ENCODE measurements at places on chromosomes 11 and 22.

GRCh38 chr11:70663815-70664214 is 265.5 kb downstream of the CTTN start:
- no peak for DNase-seq

- no peak for DNase-seq
These were observed 44.6 kb upstream of the ZBED5 start for GRCh38 chr11:10902301-10903063.

- DNase-seq, result no peak
These were observed 98.9 kb downstream of the PGR start for GRCh38 chr11:101030692-101031091.

GRCh38 chr11:118006153-118006534 is 19.9 kb downstream of the IL10RA start:
- no peak for DNase-seq

DNA sequence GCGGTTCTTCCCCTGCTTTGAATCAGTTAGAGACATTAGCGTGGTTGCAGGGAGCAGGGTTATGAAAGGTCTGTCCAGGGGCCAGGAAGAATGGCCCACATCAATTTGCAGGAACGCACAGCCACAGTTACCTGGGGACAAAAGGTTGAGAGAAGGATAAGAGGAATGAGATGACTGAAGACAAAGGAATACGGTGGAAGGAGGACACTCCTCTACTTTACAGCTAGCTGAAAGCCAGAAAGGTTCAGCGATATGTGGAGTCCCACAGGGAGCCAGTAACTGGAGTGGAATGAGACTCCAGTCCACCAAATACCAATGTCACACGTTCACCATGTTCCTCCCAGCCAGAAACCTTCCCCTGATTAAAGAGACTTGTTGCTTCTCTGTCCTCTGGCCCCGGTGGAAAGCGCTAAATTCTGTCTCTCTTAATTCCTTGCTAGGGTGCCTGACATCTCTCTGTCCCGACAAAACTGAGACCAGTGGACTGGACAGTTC is 10.7 kb downstream of the XNDC1N start:
- DNase-seq, result no peak

DNA sequence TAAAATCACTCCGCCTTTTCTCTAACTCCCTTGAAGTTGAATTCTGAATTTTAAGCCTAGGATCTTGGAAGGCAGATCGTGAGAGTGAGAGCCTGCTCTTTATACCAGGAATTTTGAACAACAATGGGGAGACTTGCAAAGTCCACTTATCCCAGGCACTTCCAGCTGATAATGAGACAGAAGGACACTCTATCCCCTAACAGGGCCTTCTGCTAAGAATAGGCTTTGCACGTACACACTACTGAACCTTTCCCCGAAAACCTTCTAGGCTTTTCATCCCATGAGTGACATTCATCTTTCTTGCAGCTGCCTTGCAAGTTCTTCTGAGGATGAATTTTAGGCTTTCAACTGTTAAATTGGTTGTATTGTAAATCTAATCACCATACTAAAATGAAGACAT is 44.0 kb upstream of the WT1 start:
- DNase-seq, result no peak

DNA sequence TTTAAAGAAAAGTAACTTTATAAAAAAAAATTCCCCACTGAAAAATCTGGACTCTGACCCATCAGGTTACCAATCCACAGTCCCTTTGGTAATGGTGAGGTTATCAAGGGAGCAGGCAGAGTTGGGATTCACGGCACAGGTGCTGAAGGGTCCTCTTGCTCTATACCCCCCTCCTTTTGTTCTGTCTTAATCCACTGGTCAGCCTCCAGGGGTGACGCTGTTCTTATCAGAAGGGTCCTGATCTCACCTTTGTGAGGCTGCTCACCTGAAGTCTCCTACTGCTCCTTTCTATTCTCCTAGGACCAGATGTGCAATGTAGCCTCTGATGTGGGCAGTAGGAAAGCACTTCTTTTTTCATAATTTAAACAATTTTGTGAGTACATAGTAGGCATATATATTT is 80.6 kb upstream of the E2F8 start:
- no peak for DNase-seq

DNA sequence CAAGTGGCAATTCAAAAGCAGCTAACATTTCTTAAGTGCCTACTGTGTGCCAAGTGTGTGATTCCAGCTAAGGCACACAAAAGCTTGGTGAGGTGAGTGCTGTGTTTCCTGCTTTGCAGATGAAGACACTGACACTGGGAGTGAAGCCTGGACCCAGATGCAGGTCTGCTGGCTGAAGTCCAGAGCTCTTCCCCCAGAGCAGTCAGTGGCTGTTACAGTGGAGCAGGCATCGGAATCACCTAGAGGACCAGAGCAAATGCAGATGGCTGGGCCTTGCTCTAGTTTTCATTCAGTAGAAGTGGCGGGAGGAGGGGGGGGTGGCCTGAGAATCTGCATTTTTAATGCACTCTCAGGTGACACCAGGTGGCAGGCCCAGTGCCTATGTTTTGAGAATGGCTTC is 342.3 kb downstream of the CADM1 start:
- no peak for DNase-seq

DNA sequence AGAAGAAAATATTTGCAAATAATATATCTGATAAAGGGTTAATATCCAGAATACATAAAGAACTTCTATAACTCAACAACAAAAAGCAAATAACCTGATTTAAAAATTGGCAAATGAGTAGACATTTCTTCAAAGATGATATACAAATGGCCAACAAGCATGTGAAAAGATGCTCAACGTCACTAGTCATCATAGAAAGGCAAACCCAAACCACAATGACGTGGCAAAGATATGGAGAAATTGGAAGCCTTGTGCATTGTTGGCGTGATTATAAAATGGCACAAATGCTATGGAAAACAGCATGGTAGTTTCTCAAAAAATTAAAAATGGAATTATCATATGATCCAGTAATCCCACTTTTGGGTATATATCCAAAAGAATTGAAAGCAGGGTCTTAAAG is 466.3 kb downstream of the TBC1D22A start:
- no peak for DNase-seq

DNA sequence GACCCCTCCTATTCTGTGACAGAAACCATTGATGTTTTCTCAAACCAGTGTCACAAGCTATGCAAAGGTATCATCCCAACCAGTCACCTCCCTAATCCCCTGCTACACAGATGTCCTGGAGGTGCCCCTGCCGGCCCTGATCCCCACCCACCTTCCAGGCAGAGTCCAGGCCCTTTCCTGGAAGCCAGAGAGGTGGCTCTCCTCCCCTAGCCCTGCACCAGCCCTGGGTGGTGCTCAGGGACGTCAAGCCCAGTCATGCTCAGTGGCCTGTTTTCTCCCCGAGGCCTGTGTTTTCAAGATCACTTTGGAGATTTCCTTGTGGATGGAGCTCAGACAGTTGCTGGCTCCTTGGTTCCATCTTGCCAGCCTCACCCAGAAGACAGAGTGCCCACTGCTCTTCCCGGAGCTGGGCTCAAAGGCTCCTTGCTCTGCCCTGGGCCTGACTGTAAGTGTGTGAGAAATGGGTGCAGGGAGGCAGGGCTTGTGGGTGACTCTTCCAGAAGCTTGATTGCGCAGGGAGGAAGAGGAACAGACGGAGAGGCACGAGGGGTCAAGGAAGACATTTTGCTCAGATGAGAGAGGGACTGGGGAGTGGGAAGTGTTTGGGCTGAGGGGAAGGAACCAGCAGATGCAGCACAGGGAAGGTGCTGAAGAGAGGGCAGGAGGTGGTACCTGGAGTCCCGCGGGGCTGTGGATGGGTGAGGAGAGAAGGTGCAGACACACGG is 11.3 kb downstream of the P2RY6 start:
- DNase-seq, result no peak

DNA sequence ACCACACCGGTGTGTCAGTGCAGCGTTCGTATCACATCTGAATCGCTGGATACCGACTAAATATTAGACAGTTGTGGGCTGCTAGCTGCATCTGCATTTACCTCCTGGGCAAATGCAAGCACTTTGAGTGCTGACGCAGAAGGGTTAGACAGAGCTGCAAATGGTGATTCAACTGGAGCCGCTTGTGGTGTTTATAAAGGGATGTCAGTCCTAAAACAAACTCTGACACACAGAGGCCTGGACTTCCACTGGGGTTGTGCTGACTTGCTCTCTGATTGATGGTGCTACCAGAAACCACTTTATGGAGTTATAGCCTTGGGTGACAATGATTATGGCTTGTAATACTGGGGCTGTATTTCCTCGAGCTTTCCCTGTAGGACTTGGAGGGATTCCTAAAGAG is 374.4 kb downstream of the NTM start:
- no peak for DNase-seq

DNA sequence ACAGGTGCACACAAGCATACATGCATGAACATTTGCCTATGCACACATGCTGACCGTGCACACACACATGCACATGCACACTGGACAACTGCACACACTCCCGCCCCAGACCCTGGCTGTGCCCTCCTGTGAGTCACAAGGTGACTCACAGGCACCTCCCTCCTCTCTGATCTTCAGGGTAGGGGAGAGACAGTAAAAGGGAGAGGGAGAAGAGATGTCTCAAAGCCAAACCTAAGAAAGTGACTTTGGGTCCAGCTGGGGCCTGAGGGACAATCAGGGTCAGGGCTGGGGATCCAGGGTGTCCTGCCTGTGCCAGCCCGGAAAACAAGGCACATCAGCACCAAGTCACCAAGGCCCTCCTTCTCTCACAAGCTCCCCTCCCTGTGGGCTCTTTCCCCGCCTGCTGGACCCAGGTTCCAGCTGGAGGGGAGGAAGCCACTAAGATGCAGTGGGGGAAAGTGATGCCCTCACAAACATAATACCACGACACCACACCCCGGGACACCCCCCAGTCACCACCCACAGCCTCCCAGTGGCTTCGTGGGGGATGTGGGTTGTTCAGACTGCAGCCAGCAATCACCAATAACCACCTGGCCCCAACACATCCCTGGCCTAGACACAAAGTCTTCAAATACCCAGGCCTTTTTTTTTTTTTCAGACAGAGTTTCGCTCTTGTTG is 39.3 kb downstream of the PDGFB start:
- DNase-seq, result no peak

DNA sequence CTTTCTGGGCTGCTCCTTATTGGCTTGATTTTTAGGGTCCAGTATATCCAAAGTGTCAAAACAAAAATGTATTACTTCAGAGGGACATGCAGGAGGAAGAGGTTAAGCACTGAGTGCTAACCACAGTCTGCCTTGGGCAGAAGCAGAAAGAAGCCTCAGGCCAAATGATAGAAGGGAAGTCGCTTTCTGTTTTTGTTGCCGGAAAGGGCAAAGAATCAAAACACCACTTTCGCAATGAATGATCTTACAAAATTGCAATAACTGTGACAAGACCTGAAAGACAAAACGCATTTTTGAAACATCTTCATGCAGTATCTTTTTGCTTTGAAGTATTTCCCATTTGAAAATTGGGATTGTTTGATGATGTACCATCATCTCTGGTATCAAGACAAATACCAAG is 70.1 kb upstream of the PICALM start:
- no peak for DNase-seq

- DNase-seq, result no peak
These were observed 22.5 kb upstream of the RTL6 start for GRCh38 chr22:44520465-44521094.

GRCh38 chr11:8788616-8789015 is 106.0 kb downstream of the RPL27A start:
- DNase-seq, result no peak

- DNase-seq, result no peak
These were observed 280.2 kb downstream of the NELL1 start for GRCh38 chr11:20949585-20949984.

DNA sequence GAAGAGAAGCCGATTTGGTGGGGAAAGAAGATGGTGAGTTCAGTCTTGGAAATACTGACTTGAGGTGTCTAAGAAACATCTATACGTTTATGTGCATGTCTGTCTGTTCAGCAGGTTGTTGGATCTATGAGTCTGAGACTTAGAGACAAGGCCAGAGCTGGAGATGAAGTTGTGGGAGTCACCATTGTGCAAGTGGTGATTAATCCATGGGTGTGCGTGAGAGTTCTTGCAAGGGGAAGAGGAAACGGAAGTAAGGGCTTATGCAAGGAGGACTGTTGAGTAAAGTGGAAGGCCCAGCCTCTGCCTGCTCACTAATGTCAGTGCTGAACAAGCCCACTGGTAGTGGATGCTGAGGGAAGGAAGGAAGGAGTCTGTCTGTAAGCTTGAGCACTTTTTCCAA is 9.7 kb downstream of the TMEM45B start:
- no peak for DNase-seq

- no peak for DNase-seq
These were observed 543.2 kb upstream of the CCDC179 start for GRCh38 chr11:23403210-23404185.

- peak; percentile 24 for DNase-seq
These were observed 857 bp downstream of the SHANK3 start for GRCh38 chr22:50673231-50674129.

DNA sequence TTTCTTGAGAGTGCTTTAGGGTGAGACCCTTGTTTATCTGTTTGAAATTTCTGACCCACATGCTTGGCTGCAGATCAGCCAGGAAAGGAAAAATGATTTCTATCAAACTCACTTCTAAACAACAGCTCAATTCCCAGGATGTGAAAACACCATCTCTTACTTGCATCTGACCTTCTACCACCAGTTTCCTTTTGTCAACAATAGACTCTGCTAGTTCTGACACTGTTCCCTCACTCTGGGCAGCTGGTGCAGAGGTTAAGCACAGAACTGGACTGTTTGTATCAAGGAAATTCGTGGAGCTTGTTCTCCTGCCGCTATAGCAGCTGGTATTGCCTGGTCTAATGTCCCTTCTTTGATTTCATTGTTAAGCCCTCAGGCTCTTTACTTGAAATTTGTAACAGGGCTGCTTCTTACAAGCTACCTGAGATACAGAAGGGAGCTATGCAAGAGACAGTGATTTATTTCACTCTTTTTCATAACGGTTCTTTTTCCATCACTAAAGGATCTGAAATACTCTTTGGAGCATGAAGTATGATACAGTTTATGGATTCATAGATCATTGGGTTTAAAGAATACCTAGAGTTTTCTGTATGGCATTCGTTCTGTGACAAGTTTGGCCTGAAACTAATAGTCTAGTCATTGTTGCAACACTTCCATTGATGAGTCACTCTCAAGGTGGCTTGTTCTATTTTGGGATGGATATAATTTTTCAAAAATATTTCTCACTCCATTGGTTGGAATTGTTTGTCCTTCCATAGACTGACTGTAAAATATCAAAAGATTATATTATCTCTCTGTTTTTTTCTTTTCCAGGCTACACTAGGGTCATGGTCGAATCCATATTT is 178.2 kb upstream of the ZC3H12C start:
- no peak for DNase-seq

GRCh38 chr22:39364714-39365491 is 15.1 kb downstream of the SYNGR1 start:
- no peak for DNase-seq

DNA sequence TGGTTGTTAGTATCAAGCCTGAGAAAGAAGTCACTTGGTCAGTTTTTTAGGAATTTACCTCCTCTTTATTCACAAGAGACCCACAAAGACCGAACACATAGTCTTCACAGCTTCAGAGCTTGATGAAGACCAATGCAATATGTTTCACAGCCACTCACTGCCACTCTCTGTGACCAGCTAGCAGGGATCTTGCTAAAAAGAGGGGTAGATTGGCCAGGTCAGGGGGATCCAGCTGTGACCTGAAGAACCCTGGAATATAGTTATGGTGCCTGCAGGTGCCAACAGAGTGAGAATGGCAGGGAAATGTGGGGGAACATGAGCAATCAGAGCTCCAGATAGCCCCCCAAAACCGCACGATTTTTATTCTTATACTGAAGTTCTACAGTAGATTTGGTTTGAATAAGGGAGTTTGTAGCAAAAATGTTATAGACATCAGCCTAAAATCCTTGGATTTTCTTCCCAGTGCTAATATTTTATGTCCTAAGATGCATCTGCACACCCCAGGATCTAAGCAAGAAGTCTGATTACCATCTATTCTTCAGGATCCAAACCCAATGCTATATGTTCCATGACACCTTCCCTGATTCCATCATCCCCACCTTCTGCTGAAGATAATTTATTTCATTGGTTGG is 8.7 kb downstream of the POU2AF1 start:
- DNase-seq, result no peak
